NCI-H510A (cell line): ENCODE measurements at places on chromosomes 7 and 10.

DNA sequence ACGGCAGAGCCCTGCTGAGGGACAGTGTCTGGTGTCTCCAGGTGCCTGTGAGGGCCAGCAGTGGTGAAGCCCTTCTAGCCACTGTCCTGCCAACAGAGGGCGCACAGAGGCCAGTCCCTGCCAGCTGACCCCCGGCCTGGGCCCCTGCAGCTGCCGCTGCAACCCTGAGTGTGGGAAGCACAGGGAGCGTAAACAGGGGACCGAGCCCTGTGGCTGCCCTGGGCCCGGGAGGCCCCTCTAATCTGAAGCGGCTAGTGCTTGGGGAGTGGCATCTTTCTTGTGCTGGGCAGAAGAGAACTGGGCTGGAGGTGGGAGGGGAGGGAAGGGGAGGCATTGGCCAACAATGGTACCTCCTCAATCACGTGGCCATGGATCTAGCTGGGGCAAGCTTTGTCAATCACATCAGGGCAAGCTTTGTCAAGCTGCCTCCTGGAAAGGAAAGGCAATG lies 34.6 kb downstream of the TRIM8 start:
- DNase-seq = peak; percentile 85

DNA sequence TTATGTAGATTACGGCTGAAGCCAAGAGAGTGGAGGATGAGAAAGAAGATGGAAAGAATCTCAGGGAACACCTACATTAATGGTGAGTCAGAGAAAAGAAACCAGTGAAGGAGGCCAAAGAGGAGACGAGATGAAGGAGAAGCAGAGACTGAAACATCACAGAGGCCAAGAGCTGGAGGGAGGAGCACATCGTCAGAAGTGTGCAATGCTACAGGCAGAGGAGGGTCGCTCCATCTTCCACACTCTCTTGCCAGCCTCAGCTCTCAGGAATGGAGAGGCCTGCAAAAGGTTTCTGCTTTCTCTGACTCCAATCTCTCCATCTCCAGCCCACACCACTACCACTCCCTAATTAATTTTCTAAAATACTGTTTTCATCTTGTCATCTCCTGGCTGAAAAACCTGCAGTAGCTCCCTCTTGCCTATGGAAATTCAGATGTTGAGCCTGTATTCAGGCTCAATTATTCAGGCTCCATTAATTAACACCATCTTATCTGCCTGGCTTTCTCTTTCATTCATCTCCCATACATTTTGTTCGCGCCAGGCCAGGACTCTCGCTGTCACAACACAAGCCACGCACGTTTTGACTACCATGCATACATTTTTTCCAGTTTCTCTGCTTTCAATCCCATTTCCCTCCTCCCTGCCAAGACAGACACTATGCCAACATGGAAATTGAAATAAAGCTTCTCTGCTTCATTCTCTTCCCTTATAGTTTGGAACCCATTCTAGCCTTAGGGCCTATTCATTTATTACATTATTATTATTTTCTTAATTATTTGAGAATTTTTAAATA lies 165.8 kb downstream of the INHBA start:
- no peak for DNase-seq

GRCh38 chr7:131325179-131325840 lies 2.4 kb upstream of the MKLN1 start:
- no peak for DNase-seq

DNA sequence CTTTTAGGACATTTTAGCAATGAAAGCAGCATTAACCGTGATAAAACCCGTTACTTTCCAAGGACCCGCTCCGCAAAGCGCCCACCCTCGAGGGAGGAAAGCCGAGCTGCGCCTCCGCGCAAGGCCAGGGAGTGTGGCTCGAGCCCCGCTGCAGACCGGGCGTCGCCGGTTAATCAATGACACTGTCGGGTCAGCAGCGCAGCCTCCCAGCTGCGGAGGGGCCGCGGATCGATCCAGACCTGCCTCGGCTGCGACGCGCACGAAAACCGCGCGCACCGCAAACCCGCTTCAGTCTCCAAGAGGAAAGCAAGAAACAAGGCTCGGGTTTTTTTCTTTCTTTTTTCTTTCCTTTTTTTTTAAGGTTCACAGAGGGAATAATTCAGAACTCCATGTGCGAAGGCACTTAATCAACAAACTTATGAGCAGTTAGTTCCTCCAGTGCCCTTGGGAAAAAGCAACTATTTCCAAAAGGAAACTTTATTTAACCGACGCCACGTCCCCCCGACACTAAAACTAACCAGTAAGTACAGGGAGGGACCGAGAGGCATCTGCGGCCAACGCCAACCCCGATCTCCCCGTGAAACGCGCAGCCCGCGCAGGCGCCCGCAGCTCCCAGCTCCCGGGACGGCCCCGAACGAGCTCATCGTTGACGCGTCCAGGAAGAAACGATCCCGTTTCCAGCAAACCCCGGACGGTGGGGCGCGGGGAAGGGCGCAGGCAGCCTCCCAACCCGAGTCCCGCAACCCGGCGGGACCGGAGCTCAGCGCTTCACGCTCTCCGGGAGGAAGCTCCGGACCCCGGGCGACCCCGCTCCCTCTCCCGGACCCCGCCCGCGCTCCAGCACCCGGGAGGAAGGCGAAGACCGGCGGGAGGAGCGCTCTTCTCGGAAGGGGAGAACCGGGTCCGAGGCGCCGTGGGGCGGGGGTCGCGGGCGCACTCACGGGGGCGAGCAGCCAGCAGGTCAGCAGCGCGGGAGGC lies 598 bp downstream of the VIPR2 start:
- no peak for DNase-seq

- DNase-seq = no peak
Observed at GRCh38 chr7:12056381-12056780, 154.7 kb upstream of the TMEM106B start.

DNA sequence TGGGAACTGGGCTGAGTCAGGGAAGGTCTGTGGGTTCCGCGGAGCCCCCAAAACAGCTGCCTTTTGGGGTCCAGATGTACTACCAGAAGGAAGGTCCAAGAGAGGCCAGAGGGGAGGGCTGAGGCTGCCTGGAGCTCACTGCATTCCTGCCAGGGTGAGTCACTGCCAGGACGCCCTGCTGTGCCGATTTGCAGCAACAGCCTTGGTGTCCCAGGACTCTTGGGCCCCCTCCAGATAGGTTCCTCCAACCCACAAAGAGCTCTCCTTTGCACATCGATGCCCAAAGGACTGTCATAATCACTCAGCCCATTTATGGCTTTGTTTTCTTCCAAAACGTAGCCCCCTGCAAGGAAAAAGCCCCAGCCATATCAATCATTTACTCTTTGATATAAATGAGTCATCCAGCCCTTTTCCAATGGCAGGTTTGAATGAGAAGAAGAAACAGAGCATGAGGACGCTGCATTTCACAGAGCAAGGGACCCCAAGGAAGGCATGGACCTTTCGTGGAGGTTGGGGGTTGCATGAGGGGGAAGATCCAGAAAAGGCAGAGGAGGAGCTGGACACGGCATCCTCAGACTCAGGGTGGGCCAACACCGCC lies 32.2 kb upstream of the COL13A1 start:
- DNase-seq = no peak

GRCh38 chr10:529468-530230 lies 159.8 kb downstream of the DIP2C start:
- DNase-seq = no peak

DNA sequence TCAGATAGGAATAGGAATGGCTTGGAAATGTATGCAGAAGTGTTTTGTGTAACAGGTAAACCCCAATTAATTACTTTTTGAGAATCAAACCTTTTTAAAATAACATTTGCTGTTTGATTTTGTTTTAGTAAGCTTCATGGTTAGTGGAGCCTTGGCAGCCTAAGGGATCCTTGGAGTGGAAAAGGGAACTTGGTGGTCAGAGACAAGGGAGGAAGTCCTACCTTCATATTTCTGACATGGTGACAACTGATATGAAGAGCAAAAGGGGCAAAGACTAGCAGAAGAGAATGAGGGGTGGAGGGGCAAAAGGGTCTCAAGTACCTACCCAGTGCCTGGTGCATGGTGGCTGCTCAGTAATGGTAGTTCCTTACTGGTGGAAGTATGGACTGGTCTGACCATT lies 32.3 kb downstream of the AHCYL2 start:
- DNase-seq = no peak

DNA sequence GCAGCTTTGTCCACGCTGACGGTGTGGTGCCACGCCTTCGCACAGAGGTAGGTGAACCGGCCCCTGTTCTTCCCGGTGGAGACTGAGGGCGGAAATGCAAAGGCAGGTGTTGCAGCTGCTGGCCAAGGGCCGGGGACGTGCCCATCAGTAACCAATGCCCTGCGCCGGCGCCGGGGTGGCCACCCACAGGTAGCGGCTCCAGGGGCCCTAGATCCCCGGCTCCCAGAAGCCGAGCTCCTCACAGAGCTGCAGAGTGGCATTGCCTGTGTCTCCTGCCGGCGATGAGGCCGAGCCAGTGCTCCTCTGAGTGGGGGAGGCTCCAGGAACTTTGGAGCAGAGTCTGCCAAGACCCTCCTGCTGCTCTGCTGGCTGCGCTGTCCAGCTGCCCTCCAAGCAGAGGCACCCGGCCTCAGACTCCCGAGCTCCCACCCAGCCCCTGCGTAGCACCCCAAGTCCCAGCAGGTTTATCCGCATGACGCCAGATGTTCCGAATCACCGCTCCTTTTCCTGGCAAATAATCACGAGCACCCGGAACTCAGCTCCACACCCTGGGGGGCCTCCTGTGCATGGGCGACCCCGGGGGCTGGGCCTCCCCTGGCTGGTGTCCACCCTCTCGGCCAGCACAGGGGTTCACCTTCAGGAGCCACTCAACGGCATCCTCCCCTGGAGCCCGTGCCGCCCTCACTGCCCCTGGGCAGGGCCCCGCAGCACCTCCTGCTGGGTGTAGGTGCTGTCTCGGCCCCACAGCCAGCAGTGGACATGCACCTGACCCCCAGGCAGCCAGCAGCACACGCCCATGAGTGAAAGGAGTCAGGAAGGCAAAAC lies 22.1 kb downstream of the CFAP46 start:
- no peak for DNase-seq

DNA sequence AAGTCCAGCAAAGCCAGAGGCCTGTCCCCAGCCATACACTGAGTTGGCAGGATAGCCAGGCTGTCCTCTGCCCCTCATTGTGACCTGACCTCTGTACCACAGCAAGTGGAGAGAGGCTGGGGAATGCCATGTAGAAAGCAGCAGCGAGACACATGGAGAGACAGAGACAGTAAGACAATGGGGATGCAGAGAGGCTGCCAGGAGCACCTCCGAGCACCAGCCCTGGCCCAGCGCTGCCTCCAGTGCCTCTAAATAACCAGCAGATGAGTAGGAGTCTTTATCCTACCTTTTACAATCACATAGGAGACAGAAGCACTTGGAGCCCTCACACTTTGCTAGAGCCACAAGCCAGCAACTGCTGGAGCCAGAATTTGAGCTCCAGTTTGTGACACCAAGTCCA lies 8.1 kb downstream of the GDF2 start:
- DNase-seq = no peak

DNA sequence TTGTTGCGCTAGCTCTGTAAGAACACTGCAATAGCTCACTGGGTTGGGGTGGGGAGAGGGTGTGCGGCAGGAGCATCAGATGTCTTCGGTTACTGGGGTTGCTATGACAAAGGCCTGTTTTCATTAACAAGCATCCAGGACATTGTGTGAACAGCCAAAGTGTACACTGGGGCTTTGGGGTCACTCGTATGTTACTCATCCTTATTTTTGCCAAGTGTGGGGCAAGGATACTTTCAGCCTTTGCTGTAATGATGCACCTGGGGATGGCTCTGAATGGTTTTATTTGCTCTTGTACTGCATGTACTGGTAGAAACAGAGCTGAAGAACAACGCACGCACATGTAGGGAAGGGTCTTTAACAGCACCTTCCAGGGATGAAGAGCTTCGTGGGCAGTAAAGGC lies 73.0 kb upstream of the AFAP1L2 start:
- DNase-seq = no peak

- DNase-seq = no peak
Observed at GRCh38 chr10:109914966-109915365, 8.3 kb downstream of the XPNPEP1 start.

- no peak for DNase-seq
Observed at GRCh38 chr7:47957156-47957555, 8.9 kb upstream of the PKD1L1 start.

DNA sequence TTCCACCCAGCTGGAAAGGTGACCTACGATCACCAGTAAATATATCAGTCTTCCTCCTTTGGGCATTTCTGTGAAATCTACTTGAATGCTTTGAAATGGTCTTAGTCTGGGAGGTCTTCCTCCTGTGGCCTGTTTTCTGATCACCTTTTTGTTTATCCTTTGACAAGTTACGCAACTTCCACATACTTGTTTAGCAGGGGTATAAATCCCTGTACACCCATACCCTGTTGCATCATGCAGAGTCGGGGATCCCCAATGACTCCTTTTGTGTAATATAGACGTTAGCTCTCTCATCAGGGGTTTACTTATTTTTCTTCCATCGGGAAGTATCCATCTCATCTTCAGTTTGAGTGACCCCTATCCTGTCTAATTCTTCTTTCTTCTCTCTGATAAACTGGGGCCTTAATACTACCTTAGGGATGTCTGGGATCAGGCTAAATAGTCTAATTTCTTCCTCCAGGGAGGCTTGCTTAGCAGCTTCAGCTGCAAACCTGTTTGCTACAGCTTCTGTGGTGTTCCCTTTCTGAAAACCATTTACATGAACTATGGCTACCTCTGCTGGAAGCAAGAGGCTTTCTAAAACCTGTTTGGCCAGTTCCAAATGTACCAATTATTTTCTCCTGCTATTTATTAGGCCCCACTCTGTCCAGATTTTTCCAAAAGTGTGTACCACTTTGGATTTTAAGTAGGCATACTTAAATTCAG lies 25.8 kb downstream of the MAPK8 start:
- peak; percentile 43 for DNase-seq

- no peak for DNase-seq
Observed at GRCh38 chr10:33893506-33893905, 559.0 kb upstream of the NRP1 start.

DNA sequence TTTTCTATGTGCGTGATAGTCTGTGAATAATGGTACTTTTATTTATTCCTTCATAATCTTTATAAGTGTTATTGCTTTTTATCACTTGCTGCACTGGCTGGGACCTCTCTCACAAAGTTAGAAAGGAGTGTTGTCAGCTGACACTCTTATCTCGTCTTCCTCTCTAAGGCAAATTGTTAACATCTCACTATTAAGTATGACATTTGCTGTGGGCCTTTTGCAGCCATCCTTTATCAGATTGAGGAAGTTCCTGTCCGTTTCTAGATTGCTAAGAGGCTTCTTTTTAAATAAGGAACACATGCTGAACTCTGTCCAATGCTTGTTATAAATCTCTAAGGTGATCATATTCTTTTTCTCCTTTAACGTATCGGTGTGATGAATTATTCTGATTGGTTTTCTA lies 27.4 kb upstream of the DIP2C start:
- DNase-seq = no peak

DNA sequence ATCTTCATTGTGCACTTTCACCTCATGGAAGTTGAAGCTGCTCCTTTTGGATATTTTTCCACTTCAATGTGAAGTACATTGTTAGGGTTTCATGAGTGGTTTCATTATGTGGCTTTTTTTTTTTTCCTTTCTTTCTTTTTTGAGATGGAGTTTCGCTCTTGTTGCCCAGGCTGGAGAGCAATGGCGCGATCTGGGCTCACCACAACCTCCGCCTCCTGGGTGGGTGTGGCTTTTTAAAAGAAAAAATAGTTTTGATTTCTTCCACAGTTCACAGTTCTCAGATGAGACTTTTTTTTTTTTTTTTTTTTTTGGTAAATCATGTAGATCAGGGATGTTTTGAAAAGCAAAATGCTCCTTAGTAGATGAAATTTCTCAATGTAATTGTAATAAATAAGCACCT lies 652.3 kb upstream of the ANKRD30A start:
- DNase-seq = no peak
